Glomerular endothelial cell (primary cell): ENCODE measurements at places on chromosomes 3 and 15. TPM values are rescaled to one million over a fixed set of nuclear protein-coding genes. Genes with fewer than 3 reads are reported as not detected.

Gene SLC28A1
- total RNA-seq: not detected in 2 replicates

Gene CCDC9B
- 11.8 and 20.0 TPM in 2 replicates for total RNA-seq

Gene CCR8
- not detected in 2 replicates for total RNA-seq

Gene ATP13A4
- 0.34 TPM in 1 of 2 replicates, not detected in the other for total RNA-seq

Gene RETNLB
- not detected in 2 replicates for total RNA-seq

Gene ADGRG7
- not detected in 2 replicates for total RNA-seq

Gene CP
- 0.53 TPM in 1 of 2 replicates, not detected in the other for total RNA-seq

Gene PLCH1
- 1.2 TPM in 1 of 2 replicates, not detected in the other for total RNA-seq

Gene SENP8
- total RNA-seq: 1.4 and 2.5 TPM in 2 replicates

Gene ITGB5
- total RNA-seq: 174 and 307 TPM in 2 replicates

Gene RGMA
- 0.15 and 0.35 TPM in 2 replicates for total RNA-seq

Gene VGLL3
- total RNA-seq: 1.1 and 7.2 TPM in 2 replicates

Gene MUSTN1
- total RNA-seq: 2.7 TPM in 1 of 2 replicates, not detected in the other

Gene TERC
- 38.5 and 69.2 TPM in 2 replicates for total RNA-seq

Gene SLC38A3
- not detected in 2 replicates for total RNA-seq

Gene SLC51A
- total RNA-seq: not detected in 2 replicates

Gene SPSB4
- total RNA-seq: 0.53 TPM in 1 of 2 replicates, not detected in the other

Gene C3orf33
- 2.5 and 2.9 TPM in 2 replicates for total RNA-seq

Gene IL20RB
- total RNA-seq: 0.73 and 1.6 TPM in 2 replicates

Gene CHRNA5
- 1.6 and 2.5 TPM in 2 replicates for total RNA-seq

Gene ARID3B
- total RNA-seq: 3.4 and 7.6 TPM in 2 replicates

Gene CLPX
- total RNA-seq: 35.9 and 37.9 TPM in 2 replicates
